ENCODE measurements at places on chromosomes 6 and 20.

DNA sequence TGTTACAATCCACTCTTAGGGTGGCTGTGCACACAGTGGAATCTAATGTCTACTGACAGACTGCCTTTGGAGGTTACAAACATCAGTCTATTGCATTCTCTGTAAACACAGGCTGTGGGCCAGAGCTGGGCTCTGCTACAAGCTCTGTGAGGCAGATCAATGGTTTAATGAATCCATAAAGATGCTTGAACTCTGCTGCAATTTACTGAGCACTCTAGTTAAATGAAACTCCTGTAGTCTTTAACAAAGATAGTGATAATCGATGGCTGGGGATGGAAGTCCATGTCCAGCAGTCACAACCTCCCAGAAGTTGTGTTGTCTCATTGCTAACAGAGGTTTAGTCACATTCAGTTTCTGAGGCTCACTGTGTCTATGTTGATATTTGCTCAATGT lies 50.5 kb downstream of the SOBP start:
- no peak for DNase-seq

DNA sequence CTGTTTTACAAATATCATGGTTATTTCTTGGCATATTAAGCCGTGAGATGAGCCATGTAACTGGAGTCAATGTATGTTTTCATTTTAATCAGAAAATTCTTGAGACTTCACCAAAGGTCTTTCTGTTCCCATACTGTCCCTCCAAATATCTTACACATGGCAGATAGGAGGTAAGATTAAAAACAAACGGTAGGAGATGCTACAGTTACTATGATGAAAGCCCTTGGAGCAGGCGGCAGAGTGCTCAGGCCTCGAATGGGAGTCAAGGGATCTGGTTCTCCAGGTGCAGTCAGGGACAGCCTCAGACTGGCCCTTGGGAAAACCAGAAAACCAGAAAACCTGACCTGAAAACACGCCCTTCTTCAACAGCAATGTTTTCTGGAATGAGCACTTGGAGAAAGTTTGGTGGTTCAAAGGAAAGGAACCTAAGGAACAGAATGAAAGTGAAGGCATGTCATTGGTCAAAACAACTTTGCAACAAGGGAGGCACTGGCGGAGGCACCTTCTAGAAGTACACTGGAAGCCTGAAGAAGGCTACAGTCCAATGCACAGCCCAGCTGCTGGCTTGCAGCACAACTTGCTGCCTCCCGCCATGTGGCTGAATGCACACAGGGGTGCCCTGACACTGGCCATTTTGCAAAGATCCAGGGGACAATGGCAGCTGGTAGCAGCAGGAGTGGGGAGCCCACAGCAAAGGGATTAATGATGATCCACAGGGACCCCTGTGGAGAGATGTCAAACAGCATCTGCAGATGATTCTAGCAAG lies 17.4 kb upstream of the FOXO3 start:
- no peak for DNase-seq

- no peak for DNase-seq
Observed at GRCh38 chr6:109071125-109071917, 23.3 kb downstream of the SESN1 start.

DNA sequence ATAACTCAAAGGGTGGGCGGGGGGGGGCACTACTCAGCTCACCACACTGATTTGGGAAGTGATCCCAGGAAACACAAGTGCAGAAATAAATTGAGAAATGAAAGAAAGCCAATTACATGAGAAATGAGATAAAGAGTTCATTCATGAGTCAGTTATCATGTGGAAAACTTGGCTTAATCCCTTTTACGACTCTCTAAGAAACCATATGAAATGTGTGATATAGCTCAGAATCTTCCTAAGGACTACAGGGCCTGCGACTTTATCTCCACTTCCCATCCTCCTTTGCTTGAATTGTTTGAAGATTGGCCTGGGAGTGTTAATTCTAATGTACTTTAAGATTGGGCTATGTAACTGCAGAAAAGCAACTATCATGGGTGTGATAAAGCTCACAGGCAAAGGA lies 3.6 kb upstream of the BTN2A2 start:
- DNase-seq = peak; percentile 84

- DNase-seq = no peak
Observed at GRCh38 chr20:35006531-35006971, 50.9 kb downstream of the MYH7B start.

- DNase-seq = no peak
Observed at GRCh38 chr6:29608131-29608530, 23.2 kb downstream of the OR2H2 start.

DNA sequence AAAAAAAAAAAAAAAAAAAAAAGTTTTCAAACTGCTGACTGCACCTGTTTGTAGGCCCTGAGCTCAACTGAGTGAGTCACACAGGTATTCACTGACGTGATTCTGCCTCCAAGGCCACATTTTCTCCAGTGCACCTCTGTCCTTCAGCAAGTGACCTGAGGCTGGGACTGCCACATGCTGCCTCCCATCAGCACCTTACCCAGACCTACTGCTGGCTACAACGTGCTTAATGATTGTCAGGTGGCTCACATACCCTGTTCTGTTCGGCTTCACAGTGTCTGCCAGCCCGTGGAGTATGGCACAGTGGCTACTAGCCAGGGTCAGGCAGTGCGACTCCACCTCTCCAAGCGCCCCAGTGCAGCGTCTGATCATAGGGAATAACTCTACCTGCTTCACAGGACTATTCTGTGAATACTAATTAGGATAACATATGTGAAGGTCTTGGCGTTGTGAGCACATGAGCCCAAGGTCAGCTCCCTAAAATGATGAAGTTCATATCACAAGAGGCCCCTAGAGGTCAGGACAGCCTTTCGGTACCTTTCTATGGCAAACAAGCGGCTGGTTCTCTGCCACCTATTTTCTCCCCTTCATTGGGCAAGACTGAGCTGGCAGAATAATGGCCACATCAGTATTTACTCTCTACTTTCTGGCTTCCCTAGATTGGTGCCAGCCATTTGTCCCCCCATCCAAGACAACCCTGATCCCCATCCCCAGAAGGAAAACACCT lies 28.1 kb downstream of the RIPOR3 start:
- no peak for DNase-seq
